ENCODE measurements at places on chromosomes 2 and 18.

- no peak for DNase-seq
Observed at GRCh38 chr2:176187899-176188773, at the start of gene HOXD1. Gene HOXD1, plus strand, starts transcription at chr2:176188668. Its CDS starts 134 bp downstream, at chr2:176188802.

GRCh38 chr18:76480913-76481312 lies 14.1 kb downstream of the ZNF516 start:
- DNase-seq: no peak

GRCh38 chr18:4125224-4125623 lies 329.9 kb downstream of the DLGAP1 start:
- no peak for DNase-seq

GRCh38 chr18:45056926-45057325 lies 376.2 kb downstream of the SETBP1 start:
- DNase-seq: no peak

DNA sequence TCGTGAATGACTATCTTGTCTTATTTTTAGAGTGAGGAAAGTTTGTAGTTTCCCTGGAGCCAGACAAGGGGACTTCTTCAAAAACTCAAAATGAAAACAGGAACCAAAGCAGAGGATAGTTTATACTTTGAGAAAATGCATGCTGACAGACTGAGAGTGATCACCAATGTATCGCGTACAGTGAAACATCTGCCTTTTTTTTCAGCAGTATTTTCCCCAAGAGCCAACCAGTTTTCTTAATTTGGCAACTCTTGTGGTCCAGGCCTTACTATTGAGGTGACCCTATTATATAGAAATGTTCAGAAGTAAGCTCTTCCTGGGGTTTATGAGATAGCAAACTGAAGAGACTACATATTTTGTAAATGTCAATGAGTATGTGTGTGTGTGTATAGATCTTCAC lies 153.7 kb upstream of the VRK2 start:
- no peak for DNase-seq

DNA sequence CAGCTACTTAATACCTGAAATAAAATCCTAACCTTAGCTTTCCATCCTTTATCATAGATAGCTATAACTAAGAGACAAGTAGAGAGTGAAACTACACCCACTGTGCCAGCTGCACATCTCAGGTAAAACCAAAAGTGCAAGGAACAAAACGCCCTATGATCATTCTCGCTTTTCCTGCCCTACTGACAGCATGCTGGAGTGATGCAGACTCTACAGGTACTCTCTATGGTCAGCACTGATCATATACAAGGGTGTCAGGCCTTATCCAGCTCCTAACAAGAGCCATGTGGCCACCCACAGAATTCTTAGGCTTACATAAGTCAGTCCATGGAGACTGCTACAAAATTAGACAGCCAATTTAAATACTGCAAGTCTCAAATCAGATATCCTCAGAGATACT lies 45.6 kb downstream of the REV1 start:
- no peak for DNase-seq

DNA sequence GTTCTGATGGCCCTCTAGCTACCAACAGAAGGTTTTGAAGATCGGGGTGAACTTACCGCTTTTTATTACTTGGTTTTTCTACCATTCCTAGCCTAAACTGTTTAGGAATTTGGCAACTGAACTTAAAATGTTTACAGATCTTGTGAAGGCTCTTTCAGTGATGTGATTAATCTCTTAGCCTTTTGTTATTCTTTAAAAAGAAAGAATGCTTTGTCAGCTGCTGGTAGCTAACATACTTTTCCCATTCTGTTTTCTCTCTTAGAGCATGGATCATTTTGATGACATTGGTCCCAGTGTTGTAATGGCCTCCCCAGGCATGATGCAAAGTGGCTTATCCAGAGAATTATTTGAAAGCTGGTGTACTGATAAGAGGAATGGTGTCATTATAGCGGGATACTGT lies 18.1 kb downstream of the CPSF3 start:
- no peak for DNase-seq

DNA sequence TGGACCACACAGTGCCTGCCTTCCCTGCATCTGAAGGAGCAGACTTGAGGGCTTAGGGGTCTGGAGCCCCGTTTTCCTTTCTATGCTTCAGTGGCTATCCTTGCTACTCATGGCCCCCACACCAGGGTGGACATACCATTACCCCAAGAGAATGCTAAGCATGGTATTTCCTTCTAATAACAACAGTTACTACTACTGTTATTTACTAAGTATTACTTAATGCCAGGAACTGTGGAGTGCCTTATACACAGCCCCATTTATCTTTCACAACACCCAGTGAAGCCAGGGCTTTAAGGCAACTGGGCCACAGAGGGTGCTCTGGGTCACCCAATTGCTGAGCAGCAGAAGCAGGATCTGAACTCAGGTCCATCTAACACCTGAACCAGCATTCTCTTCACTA lies 5.8 kb upstream of the PAX8 start:
- DNase-seq: no peak

DNA sequence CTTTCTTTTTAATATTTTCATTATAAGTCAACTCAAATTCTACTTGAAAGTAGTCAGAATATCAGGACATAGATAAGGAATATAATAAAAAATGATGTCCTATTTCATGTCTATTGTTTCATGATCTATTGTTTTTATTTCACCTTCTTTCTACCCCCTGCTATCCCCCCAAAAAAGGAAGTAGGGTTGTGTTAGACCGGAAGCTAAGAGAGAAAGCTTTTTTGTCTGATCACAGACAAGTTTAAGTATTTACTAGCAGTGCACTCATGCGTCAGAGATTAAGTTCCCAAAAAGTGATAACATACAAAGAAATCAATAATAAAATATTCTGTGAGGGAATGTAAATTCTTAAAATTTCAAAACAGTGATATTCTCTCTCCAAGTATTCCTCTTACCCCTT lies 447.1 kb upstream of the CNTNAP5 start:
- no peak for DNase-seq

DNA sequence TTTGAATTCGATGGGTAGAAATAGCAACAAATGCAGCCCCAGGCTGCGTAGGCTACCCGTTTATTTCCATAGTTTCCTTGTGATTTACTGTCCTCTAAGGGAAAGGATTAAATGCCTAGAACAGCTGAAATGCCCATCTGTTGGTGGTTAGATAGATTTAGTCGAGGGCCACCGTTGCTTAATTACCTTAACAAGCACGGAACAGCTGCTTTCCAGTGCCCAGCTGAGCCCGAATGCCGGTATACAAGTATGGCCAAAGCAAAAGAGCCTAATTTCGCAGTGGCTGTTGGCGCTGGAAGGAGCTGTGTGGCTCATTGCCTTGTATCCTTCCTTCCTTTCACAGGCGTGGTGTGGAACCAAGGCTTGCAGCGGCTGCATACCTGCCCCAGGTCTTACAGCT lies 109.1 kb downstream of the CABLES1 start:
- DNase-seq: no peak

GRCh38 chr18:46053368-46054095 lies 18.5 kb downstream of the PSTPIP2 start:
- DNase-seq: no peak

DNA sequence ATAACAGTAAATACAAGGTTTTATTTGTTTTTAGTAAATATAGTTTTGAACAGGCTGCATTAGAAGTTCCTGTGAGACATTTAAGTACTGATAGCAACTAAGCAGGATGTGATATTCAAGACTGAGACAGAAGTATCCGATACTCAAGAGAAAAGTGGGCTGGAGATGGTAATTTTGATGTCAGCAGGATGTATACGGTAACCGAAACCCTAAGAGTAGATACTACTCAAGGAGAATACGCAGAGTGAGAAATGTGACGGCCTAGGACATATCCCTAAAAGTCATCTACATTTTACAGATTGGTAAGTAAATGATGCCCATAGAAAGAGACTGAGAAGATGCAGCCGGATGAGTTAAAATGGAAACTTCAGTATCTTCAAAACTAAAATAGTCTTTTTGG lies 115.4 kb downstream of the GORASP2 start:
- no peak for DNase-seq

- no peak for DNase-seq
Observed at GRCh38 chr2:234147335-234147861, 96.9 kb downstream of the SPP2 start.

GRCh38 chr2:134133622-134134312 lies 120.1 kb upstream of the MGAT5 start:
- no peak for DNase-seq

- no peak for DNase-seq
Observed at GRCh38 chr2:7201851-7202250, 284.6 kb downstream of the RNF144A start.

DNA sequence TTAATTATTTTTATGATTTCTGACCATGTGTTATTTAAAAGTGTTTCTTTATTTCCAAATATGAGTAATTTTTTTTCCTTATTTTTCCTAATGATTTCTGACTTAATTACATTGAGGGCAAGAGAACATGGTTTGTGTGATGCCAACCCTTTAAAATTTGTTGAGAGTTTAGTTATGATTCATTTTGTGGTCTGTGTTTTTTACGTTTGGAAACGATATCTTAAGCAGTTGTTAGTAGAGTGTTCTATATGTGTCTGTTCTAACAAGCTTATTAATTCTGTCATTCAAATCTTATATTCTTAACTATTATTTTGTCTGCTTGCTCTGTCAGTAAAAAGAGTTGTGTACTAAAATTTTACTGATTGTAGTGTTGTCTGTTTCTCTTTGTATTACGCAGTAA lies 15.0 kb downstream of the NAB1 start:
- DNase-seq: no peak

- DNase-seq: no peak
Observed at GRCh38 chr2:65292106-65292400, 64.4 kb downstream of the ACTR2 start.

- DNase-seq: no peak
Observed at GRCh38 chr2:219452361-219453317, 18.0 kb downstream of the SPEG start.

GRCh38 chr2:231708773-231709635 lies 679 bp downstream of the PTMA start:
- DNase-seq: peak; percentile 36

DNA sequence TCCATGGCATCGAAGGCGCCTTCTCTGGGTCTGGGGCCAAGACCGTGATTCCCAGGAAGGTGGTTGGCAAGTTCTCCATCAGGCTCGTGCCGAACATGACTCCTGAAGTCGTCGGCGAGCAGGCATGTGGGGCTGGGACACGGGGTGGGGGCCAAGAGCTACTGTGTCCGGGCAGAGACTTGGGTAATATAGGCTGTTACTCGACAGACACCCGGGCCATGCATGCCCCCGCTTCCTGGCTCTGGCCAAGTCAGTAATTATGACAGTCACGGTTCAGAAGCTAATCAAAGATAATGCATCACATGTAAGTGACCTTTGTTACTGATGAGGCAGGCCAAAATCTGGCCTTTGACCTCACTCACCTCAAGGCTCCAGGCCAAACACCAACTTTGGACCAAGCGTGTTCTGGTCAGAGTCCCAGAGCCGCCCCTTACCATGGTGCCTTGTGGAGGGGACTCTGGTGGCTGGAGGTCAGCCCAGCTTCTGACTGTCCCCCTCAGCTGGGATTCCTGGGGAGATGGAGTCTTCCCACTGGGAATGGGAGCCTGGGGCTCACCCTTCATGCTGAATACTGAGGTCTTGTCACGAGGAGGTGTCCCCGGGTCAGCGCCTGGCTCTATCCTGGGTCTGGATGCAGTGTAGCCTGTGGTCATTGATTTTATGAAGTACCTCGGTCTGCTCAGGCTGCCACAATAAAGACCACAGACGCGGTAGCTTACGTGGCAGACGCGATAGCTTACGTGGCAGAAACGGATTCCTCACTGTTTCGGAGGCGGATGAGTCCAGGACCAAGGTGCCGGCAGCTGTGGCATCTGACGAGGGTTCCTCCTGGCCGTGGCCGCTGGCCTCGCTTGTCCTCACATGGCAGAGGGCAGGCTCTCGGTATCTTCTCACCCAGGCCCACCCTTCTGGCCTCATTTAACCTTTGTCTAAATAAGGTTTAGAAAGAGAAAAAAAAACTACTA lies 17.7 kb upstream of the CNDP1 start:
- DNase-seq: no peak

DNA sequence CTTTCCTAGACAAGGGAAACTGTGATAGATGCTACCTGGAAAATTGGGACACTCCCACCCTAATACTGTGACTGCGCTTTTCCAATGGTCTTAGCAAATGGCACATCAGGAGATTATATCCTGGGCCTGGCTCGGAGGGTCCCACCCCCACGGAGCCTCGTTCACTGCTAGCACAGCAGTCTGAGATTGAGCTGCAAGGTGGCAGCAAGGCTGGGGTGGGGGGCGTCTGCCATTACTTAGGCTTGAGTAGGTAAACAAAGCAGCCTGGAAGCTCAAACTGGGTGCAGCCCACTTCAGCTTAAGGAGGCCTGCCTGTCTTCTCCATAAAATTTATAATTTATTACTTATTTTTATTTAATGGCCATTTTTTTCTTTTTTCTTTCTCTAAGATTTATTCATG lies 802.1 kb upstream of the SLC39A10 start:
- DNase-seq: no peak

DNA sequence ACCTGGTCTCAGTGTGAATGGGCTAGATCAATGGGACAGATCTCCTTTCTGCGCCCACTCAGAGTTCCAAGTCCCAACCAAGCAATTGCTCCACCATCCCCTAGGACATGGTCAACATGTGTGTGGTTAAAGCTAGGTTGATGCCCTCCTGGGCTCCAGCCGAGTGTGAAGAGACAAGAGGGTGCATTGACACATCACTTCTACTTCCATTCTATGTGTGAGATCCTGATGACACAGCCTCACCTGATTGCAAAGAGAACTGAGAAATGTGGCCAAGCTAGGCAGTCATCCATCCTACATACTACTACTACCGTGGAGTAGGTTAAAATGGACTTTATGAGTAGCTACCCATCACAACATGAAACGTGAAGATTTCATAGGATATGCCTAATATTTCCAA lies 106.8 kb downstream of the NCKAP5 start:
- no peak for DNase-seq

DNA sequence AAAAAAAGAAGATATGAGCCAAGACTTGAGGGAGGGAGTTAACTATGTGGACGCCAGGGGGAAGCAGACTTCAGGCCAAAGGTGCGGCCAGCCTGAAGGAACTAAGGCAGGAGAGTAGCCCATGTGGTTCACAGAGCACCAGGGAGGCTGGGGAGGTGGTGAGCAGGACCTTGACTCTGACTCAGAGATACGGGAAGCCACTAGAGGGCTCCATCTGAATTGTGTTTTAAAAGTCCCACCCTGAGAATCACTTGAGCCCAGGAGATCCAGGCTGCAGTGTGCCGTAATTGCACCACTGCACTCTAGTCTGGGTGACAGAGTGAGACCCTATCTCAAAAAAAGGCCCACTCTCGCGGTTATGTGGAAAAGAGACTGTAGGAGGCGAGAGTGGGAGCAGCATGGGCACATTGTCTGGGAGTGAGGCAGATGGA lies 12.3 kb downstream of the CEP192 start:
- no peak for DNase-seq

GRCh38 chr2:162925595-162925994 lies 87.0 kb upstream of the KCNH7 start:
- DNase-seq: no peak

- DNase-seq: no peak
Observed at GRCh38 chr2:120881981-120882788, 146.5 kb downstream of the GLI2 start.

GRCh38 chr2:197950006-197950405 lies 145.6 kb downstream of the PLCL1 start:
- no peak for DNase-seq

- DNase-seq: no peak
Observed at GRCh38 chr2:213980883-213981282, 430.0 kb upstream of the VWC2L start.

Measured in activated T-cell treated with anti-CD3 and anti-CD28 coated beads for 24 hours (primary cell).